ENCODE measurements at places on chromosomes 5 and 9.
A peak's percentile ranks its signal among the peaks of the same experiment; 100 is the strongest.

DNA sequence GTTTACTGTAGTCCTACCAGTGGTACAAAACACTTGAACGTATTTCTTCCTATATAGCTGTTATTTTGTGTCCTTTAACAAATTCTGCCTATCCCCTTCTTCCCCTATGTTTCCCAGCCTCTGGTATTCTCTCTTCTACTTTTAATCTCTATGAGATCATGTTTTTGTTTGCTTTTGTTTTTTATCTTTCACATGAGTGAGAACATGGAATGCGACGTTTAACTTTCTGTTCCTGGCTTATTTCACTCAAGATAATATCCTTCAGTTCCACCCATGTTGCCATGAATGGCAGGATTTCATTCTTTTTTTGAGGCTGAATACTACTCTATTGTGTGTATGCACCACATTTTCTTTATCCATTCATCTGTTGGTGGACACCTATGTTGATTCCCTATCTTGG, 634.4 kb upstream of the WWC1 start:
- no peak for DNase-seq

DNA sequence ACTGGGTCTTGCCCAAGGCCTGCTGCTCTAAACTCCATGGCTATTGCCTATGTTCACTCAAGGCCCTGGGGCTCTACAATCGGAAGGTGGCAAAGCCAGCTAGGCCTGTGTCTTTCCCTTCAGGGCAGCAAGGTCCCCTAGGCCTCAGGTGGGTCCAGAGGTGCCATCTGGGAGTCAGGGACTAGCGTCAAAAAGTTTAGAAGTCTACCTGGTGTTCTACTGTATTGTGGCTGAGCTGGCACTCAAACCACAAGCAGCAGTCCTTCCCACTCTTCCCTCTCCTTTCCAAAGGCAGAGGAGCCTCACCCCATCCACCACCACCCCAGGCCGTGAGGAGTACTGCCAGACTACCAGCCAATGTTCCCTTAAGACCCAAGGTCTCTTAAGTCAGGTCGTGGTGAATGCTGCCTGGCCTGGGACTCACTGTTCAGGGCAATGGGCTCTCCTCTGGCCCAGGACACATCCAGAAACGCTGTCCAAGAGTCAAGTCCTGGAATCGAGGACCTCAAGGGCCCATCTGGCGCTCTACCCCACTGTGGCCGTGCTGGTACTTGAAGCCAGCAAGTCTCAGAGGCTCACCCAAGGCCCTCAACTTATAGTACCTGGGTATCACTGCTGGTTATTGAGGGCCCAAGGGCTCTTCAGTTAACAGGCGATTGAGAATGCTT, 13.0 kb upstream of the SARDH start:
- DNase-seq, result no peak

DNA sequence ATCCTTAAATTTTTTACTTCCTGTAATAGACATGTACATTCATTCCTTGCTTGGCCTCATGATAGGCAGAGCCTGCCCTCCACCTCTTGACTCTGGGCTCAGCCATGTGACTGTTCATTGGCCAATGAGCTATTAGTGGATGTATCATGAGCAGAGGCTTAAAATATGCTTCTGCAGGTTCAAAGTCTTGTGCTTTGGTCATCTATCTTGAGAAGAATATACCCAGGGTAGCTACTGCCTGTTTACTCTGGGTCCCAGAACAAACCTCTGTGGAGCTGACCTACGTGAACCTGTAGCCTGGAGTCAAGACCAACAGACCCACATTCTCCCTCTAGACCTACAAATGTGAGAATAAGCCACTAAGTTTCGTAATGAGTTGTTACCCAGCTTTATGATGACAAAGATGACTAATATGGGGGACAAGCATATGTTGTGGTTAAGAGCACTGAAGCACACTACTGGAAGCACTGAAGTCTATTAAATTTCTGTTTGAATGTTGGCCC, 244.4 kb downstream of the MAST4 start:
- DNase-seq, result no peak

GRCh38 chr5:128693764-128694163, 155.7 kb upstream of the FBN2 start:
- no peak for DNase-seq

- DNase-seq, result no peak
Observed at GRCh38 chr9:23287390-23287789, 538.6 kb downstream of the ELAVL2 start.

- DNase-seq, result no peak
Observed at GRCh38 chr5:139046551-139046950, 151.6 kb downstream of the SIL1 start.

GRCh38 chr5:43038496-43038989, 1.6 kb downstream of the ANXA2R start:
- DNase-seq, result peak; percentile 64

GRCh38 chr5:60972231-60972630, 27.2 kb downstream of the NDUFAF2 start:
- DNase-seq, result no peak

GRCh38 chr5:115068239-115069086, 101.2 kb downstream of the TRIM36 start:
- peak; percentile 48 for DNase-seq

DNA sequence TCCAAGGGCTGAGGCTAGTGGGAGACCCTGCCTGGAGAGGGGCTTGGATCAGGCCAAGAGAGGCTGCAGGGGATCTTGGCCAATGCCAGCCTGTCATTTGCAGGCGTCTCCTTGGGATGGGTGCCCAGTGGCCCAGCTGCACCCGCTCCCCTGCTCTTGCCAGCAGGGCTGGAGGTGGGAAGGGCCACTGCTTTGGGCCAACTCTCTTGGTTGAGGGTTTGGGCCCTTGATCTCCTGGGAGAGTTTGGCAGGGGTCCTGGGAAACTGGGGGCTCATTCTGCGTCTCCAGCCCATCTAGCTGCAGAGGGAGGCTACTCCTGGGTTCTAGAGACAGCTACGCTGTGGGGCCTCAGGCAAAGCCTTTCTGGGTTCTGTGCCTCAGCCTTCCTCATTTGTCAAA, 10.5 kb downstream of the PSD2 start:
- DNase-seq, result no peak

DNA sequence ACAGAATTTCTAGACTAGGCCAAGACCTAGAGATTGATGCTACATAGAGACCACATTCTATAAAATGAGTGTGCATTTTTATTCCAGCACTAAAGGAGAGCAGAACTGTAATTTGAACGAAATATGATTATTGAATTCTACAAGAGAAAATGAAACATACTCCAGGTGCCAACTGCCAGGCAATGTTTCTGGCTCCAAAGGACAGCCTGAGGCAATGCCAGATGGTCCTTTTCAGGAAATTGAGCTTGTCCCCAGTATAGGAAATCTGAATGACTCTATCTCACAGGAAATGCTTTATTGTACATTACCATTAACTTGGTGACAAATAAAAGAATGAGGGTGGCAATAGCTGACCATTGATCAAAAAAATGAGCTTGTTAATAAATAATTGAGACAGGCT, 28.8 kb upstream of the RASGRF2 start:
- no peak for DNase-seq

DNA sequence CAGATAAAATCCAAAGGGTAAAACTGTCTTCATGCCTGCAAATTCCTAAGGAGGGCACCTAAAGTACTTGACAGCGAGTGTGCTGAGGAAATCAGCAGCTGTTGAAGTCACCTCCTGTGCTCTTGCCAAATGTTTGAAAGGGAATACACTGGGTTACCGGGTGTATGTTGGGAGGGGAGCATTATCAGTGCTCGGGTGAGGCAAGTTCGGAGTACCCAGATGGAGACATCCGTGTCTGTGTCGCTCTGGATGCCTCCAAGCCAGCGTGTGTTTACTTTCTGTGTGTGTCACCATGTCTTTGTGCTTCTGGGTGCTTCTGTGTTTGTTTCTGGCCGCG, 727 bp upstream of the ADRB2 start:
- no peak for DNase-seq

- no peak for DNase-seq
Observed at GRCh38 chr5:88780736-88781135, 102.2 kb downstream of the MEF2C start.

DNA sequence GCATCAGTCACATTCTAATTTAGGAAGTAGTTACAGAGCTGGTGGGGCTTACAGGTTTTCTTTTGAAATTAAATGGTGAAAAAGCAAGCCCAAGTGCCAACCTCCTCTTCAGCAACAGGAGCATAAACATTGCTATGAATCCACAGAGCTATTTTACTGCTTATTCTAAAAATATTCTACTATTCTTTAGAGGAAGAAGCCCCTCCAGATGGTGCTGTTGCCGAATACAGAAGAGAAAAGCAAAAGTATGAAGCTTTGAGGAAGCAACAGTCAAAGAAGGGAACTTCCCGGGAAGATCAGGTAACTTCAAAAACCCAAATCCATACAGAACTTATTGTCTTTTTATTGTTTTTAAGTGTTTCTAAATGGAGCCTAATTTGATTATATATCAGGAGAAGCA, 202.8 kb downstream of the CWC27 start:
- DNase-seq, result no peak

GRCh38 chr9:116987721-116988485, 300.8 kb downstream of the TRIM32 start:
- no peak for DNase-seq

- no peak for DNase-seq
Observed at GRCh38 chr9:127285965-127286364, 21.4 kb downstream of the GARNL3 start.

- DNase-seq, result no peak
Observed at GRCh38 chr5:124180299-124180874, 566.1 kb downstream of the ZNF608 start.

- DNase-seq, result no peak
Observed at GRCh38 chr5:82641331-82642003, 363.3 kb upstream of the RPS23 start.

DNA sequence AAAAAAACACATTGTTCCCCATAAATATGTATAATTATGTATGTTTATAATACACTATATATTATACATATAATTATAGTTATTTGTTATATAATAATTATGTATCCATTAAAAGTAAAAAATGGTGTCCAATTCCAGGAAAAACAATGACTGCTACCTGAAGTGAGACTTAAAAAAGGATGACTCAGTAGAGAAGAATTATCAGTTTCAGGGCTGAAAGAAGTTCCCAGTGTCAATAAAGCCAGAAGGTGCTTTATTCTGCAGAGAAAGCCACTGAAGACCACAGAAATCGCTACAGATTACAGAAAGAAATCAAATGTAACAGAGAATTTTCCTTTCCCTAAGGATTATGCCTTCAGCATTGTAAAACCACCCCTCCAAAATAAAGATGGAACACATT, 50.9 kb downstream of the ANKRD31 start:
- no peak for DNase-seq

DNA sequence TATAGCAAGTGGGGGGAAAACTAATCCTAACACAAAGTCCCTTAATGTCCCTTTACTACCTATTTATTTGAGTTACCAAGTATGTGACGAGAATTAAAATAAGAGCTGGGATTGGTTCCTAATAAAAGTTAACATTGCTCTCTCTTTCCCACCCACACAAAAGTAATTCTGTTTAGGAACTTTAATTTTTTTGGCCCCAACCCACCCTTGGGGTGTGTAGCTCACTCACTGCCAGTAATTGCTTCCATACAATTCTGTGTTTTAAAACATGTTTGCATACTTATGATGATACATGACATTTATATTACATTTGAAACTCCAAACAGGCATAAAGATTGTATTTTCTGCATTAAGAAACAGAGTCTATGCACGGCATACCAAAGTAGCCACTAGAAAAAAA, 106.5 kb downstream of the BNC2 start:
- DNase-seq, result no peak

GRCh38 chr5:28296254-28297013, 1258.0 kb upstream of the CDH9 start:
- no peak for DNase-seq
